CD4-positive, alpha-beta T cell treated with Interleukin-6 at 100 ng/mL for 8 hours (primary cell): ENCODE measurements at places on chromosomes 5 and 9.

DNA sequence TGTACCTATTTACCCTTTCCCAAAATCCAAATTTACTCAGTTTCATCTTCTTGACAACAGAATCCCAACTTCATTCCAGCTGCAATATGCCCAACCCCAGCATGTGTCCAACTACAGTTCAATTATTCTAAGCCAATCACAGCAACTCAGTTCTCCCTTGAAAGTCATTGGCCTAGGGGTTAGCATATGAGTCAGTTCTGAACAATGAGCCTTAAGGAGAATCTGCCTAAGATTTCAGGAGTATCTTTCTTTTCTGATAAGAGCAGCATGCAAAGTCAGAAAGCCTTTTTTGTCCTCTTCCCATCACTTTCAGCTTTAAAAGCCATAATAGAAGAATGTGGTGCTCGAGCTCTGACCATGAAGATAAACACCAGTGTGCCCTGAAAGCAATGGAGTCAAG, 44.4 kb upstream of the RASGRF2 start:
- DNase-seq, result no peak

- DNase-seq, result no peak
Measured at GRCh38 chr9:95529910-95530309, 13.1 kb upstream of the PTCH1 start.

DNA sequence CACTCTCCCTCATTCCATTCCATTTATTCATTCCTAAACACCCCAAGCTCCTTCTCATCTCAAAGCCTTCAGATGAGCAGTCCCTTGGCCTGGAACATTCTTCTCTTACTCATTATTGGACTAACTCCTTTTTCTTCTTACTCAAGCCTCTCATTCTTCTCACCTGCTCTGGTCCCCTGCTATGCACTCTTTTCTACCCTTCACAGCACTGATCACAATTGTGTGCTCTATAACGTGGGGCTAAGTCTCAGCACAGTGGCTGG, 212.4 kb downstream of the MAPKAP1 start:
- DNase-seq, result no peak

- DNase-seq, result no peak
Measured at GRCh38 chr9:122579874-122580273, 3.3 kb downstream of the OR1L8 start.

GRCh38 chr9:117414906-117415331, at the start of gene ASTN2:
TSS of gene ASTN2 (minus strand) at chr9:117415057. CDS start at chr9:117414938, 119 bp downstream.
- no peak for DNase-seq

DNA sequence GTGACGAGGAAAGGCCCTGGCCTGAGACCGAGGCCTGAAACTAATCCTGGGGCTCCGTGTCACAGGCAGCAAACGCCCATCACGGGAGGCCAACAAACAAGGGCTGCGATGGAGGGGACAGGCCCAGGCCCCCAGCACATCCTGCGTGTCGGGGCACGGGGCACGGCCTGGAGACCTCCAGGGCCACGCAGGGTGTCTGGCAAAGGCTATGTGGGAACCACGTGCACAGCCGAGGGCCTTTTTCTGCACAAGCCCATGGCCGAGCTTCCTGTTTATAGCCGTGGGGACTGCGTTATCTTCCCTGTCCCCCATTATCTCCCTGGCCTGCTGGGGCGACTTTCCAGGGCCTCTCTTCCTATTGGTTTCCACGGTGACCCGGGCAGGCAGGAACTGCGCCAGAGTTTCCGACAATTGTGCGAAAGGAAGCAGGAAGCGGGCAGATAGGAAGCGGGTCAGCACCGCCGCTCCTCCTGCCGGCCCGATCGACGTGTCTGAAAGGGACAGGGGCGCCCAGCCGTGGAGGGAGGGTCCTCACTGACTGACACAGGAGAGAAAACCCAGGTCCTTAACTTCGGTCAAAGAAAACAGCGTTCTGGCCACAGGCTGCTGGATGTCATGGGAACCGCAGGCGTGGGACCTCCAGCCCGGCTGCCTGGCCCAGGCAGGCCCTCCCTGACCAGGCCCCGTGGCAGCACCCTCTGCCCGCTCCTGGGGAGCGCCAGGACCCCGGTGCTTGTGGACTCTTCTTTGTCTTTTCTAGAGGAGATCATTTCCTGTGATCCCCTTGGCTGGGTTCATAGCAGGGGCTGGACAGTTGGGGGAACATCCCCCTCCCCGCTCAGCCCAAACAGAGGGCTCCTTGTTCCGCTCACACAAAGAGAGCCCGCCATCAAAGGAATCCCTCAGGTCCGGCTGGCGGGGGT, 29.1 kb upstream of the SEC16A start:
- DNase-seq, result no peak

DNA sequence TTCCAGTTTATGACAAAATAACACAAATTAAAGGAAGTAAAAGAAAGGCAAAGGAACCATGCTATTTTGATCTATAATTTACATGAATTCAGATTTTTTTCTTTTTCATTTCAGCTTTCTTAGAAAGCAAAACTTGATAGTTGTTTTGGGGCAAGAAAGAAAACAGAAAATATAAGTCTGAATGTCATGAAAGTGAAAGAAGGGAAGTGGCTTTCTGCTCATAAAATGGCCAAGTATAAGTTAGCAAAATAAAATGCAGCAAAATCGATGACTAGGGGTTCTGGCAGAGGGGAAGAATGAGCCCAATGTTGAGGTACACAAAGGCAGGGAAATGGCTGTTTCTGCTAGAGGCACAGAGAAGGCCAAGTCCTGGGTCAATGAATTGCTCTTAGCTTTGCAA, 3.0 kb upstream of the IFNW1 start:
- DNase-seq, result no peak

DNA sequence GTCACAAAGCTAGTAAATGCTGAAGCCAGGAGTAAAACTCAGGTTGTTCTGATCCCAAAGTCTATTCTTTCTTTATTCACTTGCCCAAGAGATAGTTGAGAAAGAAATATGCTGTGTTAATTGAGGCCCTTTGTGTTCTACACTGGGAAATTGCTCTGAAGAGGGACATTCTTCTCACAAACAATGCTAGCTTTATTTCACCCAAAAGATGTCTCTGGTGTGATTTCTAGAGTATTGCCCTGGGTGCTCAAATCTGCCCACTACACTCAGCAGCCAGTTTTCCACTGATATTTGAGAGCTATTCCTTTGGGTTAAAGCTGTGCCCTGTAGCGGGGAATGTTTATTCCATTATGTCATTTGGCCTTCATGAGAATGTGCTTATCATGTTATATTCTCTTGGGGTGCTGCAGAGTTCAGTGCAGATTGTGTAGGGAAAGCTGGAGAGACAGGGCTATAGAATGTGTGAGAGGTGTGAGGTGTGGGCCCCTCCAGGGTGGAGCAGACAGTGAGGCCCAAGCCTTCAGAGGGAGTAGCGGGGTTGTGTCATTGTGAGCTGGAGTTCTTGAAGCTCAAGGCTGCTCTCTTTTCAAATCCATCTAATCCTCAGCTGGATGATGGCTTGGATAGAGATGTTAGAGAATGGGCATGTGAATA, 21.0 kb upstream of the C5orf63 start:
- DNase-seq, result no peak
